ENCODE measurements at places on chromosomes 13 and 19.

DNA sequence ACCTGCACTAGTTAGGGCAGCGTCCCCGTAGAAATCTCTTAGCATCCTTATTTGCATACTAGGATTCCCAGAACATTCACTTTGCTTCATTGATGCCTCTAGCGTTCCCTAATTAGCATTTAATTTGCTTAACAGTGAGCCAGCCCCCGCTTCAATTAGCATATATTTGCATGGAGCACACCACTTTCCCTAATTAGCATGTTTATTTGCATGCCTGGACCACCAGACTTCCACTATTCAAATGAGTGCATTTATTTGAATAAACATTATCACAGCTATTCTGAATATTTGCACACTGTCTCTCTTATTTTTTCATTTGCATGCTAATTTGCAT lies 69.6 kb downstream of the RYR1 start:
- no peak for DNase-seq

GRCh38 chr13:45809801-45810394 lies 41.7 kb downstream of the SIAH3 start:
- DNase-seq = no peak

DNA sequence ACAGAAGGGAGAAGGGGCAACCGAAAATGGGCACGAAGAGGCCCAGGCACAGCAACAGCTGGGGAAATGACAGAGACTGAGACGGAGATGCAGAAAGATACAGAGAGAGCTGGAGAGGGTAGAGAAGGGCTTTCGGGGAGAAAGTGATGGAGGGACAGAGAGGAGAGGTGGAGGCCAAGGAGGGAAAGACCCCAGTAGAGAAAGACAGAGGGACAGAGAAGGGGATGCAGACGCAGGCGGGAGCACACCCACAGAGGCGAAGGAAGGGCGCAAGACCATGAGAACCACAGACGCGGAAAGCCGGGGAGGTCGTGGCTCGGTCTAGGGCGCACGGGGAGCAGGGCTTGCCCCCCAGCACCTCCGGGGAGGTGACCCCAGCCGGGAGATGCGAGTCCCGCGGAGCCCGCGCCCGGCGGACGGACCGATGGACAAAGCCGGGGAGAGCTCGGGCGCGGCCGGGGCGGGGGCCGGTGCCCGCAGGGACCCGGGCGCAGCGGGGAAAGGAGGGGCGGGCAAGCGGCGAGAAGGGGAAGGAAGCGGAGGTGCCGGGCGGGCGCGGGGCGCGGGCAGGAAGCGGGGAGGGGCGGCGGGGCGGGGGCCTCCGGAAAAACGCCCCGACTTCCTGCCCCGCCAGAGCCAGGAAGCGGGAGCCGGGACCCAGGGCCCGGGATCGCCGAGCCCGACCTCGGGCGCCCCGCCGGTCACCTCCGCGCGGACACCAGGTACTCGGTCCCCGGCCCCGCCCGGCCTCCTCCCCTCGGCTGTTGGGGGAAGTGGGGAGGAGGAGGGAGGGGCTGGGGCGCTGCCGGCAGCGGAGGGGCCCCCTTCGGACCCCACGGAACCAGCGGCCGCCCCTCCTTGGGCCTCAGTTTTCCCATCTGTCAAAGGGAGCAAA lies at the start of gene ARHGEF1:
TSS of gene ARHGEF1 (plus strand) at position 617 of the 895 bp plus-strand sequence. CDS start 4,899 bp downstream, outside the sequence.
- DNase-seq = peak; percentile 87

GRCh38 chr19:56174550-56174949 lies 1.3 kb upstream of the GALP start:
- no peak for DNase-seq

DNA sequence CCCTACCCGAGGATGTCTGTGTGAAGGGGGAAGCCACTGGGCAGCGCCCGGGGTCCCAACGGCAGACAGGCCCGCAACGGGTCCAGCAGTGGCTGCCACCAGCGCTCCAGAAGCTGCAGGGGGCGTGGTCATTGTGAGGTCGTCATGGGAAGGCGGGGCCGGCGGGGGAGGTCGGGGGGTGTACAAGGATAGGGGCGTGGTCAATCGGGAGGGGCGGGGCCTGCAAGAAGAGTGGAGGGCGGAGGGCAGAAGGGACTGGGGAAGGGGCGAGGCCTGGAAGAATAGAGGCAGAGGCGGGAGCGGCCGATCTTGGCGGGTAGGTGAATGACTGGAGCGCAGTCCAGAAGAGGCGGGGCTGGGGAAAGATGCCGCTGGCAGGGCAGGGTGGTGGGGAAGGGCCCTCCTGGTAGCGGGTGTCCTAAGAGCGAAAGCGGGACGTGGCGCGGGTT lies 4.4 kb downstream of the FUZ start:
- DNase-seq = peak; percentile 87

- DNase-seq = no peak
Measured at GRCh38 chr13:64438084-64438483, 2792.1 kb downstream of the PCDH9 start.

DNA sequence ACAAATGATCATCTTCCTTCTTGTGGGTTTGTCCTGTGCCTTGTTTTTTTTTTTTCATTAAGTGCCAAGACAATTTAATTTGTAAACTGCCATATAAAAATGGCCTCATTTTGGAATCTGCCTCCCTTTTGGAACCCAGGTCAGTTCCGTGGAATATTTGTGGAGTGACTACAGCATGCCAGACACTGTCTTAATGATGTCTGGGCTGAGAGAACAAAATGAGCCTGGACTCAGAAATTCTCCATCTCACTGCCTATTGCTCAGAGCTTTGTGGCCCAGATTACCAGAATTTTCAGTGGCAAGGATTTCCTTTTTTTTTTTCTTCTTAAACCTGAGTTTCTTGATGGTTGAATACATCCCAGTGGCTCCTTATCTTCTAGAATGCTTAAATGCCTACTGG lies 340.6 kb downstream of the ENOX1 start:
- no peak for DNase-seq

DNA sequence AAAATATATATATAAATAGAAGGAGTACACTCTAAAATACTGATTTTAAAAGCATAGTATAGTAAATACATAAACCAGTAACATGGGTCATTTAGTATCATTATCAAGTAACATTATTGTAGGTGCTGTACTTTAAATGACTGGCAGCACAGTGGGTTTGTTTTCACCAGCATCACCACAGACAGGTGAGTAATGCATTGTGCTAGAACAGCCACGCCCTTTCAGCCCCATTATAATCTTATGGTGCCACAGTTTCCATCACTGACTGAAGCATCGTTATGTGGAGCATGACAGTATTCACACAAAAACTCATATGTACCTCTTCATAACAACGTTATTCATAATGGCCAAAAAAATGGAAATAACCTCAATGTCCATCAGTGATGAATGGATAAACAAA lies 88.3 kb downstream of the DHRS12 start:
- DNase-seq = no peak

DNA sequence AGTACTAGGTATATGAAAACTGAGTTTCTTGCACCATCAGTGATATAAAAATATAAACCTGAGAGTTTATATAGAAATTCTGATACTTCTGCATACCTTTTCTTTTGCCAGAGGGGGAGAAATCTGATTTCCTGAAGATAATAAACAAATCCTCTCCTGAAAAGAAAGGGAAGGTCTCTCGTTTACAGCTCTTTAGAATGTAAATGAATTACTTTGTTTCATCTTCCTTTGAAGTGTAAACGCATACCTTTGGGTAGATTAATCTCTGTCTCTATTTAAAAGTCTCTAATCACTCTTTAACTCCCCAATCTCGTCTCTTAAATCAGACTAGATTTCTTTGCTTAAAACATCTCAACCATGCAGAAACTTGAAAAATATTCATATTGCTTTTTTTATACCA lies 1092.9 kb downstream of the SLITRK5 start:
- no peak for DNase-seq

GRCh38 chr13:102587916-102588315 lies 8.9 kb upstream of the TPP2 start:
- no peak for DNase-seq

GRCh38 chr13:101579281-101579802 lies 126.9 kb downstream of the ITGBL1 start:
- DNase-seq = no peak

DNA sequence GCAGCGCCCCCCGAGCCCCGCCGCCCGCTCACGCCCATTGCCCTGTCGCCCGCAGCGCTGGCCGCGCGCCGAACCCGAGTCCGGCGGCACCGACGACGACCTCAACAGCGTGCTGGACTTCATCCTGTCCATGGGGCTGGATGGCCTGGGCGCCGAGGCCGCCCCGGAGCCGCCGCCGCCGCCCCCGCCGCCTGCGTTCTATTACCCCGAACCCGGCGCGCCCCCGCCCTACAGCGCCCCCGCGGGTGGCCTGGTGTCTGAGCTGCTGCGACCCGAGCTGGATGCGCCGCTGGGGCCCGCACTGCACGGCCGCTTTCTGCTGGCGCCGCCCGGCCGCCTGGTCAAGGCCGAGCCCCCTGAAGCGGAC lies 518 bp downstream of the KLF2 start:
- peak; percentile 76 for DNase-seq

GRCh38 chr13:28056970-28057712 lies 43.2 kb downstream of the FLT3 start:
- no peak for DNase-seq

GRCh38 chr13:38944219-38944618 lies 46.4 kb downstream of the STOML3 start:
- DNase-seq = no peak

DNA sequence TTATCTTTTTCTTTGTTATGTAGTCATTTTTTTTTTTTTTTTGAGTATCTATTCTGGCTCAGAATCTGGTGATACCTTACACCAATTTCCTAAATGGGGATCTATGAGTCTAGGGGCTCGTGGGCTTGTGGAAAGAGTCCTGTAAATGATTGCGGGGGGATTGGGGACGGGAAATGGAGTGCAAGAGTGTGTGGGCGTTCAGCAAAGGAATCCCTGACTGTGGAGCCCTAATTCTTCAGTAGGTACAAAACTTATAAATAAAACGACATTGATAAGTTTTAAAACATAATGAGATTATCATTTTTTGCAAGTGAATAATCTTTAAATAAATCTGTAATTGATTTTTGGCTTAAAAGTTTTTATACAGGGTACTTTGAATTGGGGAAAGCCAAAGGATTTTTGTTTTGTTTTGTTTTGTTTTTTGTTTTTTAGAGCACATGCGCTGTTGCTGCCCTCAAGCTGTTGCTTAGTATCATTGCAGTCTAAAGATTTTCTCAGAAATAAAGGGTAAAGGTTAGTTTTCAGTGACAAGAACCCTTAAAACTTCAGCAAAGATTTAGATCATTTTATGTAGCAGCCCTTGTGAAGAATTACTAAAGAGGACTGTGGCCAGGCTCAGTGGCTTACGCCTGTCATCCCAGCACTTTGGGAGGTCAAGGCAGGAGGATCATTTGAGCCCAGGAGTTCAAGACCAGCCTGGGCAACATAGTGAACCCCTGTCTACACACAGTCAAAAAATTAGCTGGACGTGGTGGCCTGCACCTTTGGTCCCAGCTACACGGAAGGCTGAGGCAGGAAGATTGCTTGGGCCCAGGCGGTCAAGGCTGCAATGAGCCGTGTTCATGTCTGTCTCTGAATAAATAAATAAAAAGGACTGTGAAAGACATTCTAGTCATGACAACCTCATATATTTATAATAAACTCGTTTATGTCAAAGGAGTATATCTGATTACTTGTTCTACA lies 1.7 kb downstream of the ERCC5 start:
- no peak for DNase-seq

GRCh38 chr13:46315491-46316075 lies 71.5 kb downstream of the RUBCNL start:
- no peak for DNase-seq

DNA sequence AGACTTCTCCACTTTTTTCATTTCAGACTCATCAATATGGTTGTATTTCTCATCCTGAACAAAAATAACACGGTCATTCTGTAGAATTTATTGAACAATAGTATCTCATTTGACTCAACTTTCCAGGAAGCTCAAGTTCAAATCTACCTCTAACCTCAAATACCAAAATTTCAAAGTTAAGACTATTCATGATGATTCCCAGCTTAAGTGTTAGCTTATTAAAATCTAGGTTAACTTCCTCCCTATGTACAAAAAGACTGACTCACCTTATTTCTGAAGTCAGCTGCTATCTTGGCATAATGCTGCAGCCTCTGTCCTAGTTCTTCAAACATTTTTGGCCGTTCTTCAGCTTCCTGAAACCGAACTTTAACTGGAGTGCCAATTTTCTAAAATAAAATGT lies 23.2 kb downstream of the HSPH1 start:
- DNase-seq = no peak

DNA sequence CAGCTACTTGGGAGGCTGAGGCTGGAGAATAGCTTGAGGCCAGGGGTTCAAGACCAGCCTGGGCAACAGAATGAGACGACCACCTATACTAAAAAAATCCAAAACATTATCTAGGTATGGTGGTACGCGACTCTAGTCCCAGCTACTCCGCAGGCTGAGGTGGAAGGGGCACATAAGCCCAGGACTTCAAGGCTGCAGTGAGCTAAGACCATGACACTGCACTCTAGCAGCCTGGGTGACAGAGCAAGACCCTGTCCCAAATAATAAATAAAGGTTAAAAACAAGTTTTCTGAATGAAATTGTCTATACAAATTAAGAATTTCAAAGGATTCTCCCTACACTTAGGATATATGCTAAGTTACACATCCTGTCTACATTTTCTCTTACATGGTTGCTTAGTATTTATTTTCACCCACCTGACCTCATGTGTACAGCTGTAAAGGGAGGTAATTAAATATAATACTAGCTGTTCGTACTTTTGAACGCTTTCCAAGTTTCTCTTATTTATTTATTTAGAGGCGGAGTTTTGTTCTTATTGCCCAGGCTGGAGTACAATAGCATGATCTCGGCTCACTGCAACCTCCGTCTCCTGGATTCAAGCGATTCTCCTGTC lies 1.6 kb downstream of the SLC25A30 start:
- no peak for DNase-seq

DNA sequence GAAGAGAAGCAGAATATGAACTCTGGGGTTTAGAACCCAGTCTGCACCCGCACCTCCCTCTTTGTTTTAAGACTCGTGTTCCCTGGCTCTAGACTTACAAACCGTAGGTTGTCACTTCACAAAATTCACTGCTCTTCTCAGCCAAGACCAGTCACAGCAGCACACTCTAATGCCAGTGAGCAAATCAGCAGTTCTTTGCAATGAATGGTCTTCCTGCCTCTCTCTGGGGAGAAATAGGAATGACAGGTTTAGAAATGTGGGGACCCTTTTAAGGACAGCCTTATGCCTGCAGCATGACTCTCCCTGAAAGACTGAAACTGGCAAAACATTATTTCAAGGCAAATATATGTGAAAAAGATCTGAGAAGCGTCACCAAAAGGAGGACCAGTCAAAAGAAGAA lies 156.9 kb downstream of the KCTD15 start:
- DNase-seq = peak; percentile 1
